ENCODE measurements at places on chromosomes 16 and 17.
A peak's percentile ranks its signal among the peaks of the same experiment; 100 is the strongest.

- no peak for DNase-seq
Observed at GRCh38 chr16:23629516-23629915, 11.6 kb downstream of the PALB2 start.

GRCh38 chr17:47197821-47198220 lies 8.7 kb upstream of the CDC27 start:
- no peak for DNase-seq

DNA sequence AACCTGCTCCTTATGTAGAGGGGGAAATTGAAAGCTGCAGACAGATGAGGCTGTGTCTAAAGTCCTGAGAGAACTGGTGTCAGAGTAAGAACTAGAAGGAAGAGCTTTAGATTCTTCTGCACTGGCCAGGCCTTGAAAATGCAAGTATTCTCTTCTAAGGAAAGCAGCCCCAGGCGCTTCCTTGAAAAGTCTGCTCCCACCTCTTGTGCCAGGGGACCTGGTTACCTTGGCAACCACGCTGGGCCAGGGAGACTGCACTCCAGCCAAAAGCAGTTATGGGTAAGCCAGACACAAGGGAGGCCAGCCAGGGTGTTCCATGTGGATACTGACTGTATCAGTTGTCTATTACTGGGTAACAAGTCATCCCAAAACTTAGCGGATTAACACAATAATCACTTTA lies 228.6 kb upstream of the SDK2 start:
- DNase-seq = no peak

GRCh38 chr16:48386559-48387312 lies 1.5 kb upstream of the SIAH1 start:
- no peak for DNase-seq

GRCh38 chr17:45845376-45846185 lies 900 bp downstream of the SPPL2C start:
- no peak for DNase-seq

GRCh38 chr17:28549236-28550132 lies 2.9 kb downstream of the UNC119 start:
- peak; percentile 81 for DNase-seq

GRCh38 chr17:62336527-62336926 lies 43.8 kb upstream of the EFCAB3 start:
- DNase-seq = no peak

GRCh38 chr17:8468127-8468526 lies 32.4 kb downstream of the NDEL1 start:
- DNase-seq = no peak

- DNase-seq = peak; percentile 83
Observed at GRCh38 chr17:80847496-80848230, 144.0 kb upstream of the CHMP6 start.

DNA sequence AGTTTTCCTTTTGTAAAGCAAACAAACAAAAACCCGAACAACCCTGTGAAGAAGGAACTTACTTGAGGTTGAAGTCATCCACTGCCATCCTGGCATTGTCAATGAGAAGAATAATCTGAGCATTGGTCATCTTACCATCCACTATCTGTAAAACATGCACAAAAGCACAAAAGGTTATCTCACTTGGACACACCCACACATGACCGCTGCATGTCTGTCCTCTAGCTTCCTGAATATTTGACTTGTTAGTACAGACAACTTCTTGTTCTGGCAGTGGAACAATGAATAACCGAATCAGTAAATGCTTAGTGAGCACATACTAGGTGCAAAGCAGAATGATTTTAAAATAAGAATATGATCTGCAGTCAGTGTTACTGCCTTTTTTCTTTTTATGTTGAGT lies 6.1 kb downstream of the KRT23 start:
- no peak for DNase-seq

GRCh38 chr17:54882950-54883349 lies 17.7 kb upstream of the TOM1L1 start:
- DNase-seq = peak; percentile 64

DNA sequence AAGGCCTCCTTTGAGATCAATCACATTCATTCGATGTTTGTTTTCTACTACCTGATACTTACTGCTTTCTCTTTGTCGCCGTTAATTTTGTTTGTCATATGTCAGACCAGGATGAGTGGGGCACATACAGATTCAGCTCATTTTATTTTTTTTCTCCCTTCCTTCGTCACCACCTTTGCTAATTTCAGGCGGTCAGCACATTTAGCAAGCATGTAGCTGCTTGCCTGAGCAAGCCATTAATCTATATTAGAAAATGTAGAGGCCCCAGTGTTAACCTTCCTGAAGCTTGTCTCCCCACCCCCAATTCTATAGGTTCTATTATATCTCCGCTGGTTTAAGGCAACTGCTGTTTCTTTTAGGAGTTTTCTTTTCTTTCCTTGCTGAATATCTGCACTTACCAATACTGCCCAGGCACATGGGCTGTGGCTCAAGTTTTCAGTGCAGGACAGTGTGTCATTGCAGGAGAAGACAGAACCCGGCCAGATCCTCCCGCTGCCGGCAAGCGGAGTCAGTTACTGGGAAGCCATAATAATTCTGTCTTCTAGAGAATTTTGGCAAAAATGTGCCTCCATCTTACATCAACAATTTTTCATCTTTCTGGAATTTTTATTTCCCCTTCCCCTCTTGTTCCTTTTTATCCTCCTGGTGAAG lies 714.3 kb downstream of the WWOX start:
- no peak for DNase-seq

DNA sequence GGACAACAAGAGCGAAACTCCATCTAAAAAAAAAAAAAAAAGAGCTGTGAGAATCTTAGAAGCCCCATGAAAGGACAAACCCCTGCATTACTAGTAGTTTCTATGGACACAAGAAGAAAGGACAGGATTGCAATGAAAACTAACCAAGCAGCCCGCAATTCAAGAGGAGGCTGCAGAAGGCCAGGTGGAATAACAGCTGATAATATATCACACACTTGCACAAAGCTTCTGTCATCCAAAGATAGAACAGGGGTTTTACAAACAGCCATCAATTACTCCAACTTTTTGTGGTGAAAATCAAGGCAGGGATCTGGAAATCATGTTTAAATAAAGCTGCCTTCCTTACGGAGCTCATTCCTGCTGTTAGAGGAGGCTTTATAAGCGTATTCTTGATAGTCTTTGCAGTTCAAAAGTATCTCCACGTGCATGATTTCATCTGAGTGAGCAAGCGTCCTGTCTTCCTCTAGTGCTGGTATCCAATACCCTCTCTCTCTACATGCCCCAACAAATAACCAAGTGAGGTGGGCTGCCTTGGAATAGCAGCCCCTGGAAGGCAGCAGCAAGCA lies 23.1 kb upstream of the TMEM94 start:
- no peak for DNase-seq

GRCh38 chr16:89446136-89446974 lies 44.0 kb downstream of the ANKRD11 start:
- no peak for DNase-seq
